Umbilical cord (tissue), 2 donors: ENCODE measurements at places on chromosomes 1 and 21.
A peak's percentile ranks its signal among the peaks of the same experiment; 100 is the strongest.

DNA sequence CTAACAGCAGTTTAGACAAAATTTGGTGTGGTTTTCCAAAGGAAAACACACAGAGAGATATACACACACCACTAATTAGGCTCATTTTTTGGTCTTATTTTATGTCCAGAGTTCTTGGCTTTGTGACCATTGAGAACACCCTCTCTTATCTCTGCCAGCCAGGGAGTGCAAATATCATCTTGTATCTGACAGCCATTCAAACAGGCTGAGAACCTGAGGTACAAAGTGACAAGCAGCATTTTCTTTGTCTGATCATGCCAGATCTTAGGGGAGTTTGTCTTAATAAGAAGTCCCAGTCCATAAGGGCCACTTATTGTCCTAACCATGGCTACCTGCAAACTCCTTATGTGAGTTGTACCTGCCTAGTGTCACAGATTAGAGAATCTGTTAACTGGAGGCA lies 1165.2 kb downstream of the BRINP3 start:
- DNase-seq = no peak

DNA sequence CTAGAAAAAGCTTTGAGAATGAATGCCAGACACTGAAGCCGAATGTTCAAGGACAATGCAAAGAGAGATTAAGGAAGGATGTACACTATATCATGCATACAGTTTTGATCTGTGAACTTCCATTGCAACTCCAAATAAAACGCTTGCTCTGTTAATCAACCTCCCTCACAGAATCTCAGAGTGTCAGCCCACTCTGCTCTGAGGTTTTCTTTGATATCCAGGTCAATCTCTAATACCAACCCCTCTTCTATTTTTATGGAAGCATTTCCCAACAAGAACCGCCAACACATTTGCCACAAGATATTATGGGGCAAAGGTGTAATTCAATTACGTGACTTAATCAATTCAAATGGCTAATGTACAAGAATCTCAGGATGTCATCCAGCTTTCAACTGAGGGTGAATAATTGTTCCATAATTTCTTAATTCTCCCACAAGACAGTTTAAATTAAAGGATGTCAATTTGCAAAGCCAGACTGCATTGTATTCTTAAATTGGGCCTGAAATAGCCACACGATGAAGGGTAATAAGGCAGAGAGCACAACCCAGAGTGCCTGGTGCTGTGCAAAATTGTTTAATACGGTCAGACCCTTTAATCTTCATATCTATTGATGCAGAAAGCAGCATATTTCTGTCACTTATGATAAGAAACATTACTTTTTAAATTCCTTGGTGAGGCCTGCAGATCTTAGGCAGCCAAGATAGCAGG lies 459.2 kb upstream of the DAB1 start:
- peak; percentile 65 for DNase-seq

DNA sequence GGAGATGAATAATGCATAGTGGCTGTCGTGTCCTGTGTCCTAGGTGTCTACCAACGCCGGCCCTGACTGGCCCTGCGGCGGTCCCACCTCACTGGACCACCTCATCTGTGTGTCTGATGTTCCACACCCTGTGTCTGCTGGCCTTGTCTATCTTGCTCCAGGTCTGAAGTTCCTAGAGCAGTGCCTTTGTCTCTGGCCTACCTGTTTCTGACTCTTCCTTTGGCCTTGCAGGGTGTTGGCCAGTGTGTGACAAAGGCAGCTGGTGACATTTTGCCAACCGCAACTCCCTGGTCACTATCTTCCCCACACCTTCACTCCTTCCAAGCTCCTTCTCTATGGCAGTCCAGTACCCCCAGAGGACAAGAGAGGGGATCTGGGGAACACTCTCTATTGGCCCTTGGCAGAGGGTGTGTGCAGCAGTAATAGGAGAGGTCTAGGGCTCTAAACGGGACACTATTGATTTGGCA lies 1.4 kb upstream of the AHDC1 start:
- DNase-seq = no peak

DNA sequence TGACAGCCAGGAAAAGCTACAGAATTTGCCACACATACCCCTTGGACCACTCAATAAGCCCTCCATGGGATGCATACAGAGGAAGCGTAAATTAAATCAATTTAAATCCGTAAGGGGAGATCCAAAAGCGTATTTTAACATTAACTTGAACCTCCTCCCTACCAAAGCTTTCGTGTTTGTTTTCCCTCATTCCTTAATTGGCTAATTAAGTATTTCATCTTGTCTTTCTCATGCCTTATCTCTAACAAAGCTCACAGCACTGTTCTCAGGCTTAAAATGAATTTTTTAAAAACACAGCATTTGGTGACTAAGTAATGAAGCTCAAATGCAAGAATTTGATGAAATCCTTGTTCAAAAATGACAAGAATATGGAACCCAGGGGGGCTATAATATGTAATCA lies 3.1 kb downstream of the PTPN14 start:
- DNase-seq = no peak

GRCh38 chr1:9593492-9594465 lies 5.1 kb downstream of the TMEM201 start:
- DNase-seq = peak; percentile 81

DNA sequence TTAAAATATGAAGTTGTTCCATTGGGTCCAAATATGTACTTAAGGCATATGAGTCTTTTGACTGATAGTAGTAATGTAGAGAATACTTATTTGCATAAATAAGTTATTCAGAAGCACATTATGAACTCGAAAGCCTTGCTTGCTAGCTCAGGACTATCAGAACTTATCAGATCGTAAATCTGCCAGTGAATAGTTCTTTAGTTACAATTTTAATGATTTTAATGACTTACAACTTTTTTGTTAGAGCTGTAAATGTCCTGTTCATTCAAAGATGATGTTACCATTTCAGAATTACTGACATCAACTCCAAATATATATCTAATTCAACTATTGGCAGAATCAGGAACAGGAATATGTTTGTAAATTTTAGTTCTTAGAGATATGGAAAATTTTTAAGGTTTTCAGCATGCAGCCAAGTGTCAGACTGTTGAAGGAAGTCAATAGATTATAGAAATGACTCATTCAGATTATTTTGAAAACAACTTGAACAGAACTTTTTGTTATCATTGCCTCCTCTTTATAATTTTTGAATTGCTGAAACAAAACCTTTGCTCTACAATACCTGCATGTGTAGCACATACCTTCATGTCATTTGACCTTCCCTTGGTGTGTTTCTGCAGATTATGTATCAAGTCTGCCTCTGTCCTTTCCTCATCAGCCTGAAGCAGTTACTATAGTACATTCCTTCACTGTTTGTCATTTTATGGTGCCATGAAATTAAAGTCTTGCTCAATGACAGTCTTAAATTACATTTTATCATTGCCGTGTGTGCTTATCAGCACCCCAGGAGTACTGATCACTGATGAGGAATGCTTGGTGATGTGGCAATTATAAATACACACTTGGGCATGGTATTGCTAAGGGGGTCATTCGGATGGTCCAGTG lies 44.9 kb downstream of the LRRC8D start:
- DNase-seq = no peak

DNA sequence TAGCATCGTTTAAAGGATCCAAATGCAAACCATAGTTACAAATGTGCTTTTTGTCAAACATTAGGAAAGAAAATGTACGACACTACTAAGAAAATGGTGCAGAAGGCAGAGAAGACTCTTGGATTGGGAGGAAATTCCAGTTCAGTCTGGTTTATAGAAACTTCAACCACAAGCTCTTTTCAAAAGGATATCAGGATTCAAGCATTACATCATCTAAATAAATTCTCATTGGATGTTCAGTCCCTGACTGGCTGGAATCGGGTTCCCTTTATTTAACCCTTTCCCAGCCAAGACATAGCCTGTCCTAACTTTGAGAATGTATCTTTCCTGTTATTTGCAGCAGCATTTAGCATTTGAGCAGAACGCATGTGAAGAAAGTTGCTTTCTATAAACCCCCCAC lies 184.6 kb downstream of the LMO4 start:
- DNase-seq = peak; percentile 67
